ENCODE measurements at places on chromosomes 4 and X.

- DNase-seq: no peak
Observed at GRCh38 chrX:519741-520140, 110.8 kb upstream of the SHOX start.

- DNase-seq: no peak
Observed at GRCh38 chrX:4265036-4265435, 551.6 kb upstream of the PRKX start.

DNA sequence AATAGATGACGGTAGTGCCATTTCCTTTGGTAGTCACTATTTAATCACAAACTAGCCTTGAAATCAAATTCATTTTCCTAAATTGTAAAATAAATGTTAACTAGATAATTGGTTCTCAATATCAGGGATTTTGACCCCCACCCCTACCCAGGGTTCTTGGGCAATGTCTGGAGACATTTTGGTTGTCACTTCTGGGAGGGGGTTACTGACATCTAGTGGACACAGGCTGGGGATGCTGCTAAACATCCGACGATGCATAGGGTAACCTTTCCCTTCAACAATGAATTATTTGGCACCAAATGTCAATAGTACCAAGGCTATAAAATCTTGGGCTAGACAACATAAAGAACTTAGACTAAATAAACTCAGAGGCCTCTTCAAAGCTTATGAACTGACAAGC lies 285.8 kb upstream of the TRPC5 start:
- DNase-seq: no peak

- DNase-seq: no peak
Observed at GRCh38 chr4:13601048-13601447, 26.5 kb downstream of the BOD1L1 start.

DNA sequence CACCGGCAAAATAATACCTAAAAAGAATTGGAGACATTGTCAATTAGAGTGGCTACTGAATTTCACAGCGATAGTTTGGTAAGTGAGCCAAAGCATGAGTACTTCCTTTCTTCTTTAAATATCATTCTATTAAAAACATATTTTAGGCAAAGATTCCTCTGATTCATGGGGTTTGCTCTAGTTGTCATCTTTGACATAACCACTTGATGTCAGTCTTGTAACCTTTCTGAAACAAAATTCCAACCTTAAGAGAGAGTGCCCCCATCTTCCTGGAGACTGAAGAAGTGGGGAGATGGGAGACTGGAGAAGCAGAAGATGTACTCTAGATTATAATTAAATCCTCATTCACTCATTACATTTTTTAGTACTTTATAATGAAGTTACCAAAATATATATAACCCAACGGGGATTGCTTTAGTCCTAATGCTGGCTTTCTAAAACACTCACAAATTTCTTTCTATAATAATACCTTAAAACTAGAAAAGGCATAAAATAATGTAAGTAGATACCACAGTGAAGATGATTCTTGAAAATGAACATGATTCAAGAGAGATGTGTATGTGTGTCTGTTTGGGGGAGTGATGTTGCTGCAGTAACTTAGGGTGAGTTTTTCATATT lies 96.4 kb downstream of the EMCN start:
- DNase-seq: no peak

- no peak for DNase-seq
Observed at GRCh38 chr4:8914461-8915171, 43.0 kb upstream of the HMX1 start.

DNA sequence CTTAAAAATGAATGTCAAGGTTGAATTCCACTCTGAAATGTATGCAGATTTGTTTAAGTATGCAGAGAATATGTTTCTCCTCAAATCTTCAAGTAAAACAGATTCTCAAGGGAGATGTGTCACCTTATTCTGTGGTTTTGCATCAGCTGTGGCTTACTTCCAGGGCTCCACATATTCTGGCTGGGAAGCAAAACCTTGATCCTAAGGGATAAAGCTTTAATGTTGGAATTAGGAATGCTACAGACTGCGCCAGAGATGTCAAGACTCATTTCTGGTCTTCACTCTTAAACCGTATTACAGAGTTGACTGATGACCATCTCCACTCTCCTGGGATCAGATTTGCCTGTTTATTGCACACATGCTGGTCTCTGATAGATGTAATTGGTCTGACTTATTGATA lies 143.9 kb upstream of the DIPK2B start:
- DNase-seq: no peak

DNA sequence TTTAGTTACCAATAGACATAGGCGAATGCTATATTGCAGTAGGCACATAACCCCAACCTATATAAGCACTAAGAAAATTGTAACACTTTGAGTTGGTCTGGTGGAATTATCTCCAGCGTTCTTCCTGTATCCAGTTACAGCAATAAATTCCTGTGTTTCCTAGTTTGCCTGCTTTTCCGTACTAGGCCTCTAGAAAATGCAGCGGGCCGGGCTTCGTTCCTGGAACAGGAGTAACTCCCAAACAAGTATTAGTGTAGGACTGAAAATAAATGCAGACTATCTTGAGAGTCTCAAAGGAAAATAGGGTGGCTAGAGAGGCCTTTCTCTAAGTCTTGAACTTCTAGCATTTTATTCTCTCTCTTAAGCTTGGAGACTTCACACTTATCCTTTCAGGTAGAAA lies 159.8 kb downstream of the OR13H1 start:
- DNase-seq: no peak

- no peak for DNase-seq
Observed at GRCh38 chr4:184596044-184596616, 53.1 kb downstream of the CASP3 start.

DNA sequence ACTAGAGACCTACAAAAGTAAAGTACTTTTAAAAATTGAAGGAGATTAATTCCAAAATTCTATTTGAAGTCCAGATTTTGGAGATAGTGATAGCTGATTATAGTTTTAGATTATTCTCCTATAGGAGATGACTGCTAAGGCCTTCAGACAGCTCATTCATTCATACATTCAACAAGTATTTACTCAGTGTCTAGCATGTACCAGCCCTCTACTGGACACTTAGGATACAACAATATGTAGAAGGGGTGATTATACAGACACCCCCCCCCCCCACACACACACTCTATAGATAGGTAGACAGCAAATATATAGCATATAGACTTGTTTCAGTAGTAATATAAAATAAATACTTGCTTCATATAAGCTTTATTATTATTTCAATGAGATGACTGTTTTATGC lies 60.4 kb upstream of the TAF9B start:
- peak; percentile 1 for DNase-seq

- DNase-seq: no peak
Observed at GRCh38 chr4:1297456-1298325, 8.0 kb downstream of the MAEA start.

Measured in activated naive CD4-positive, alpha-beta T cell treated with Interleukin-2 at 50 U/mL for 16 hours (primary cell).